ENCODE measurements at places on chromosomes 3 and 15.
A peak's percentile ranks its signal among the peaks of the same experiment; 100 is the strongest.

DNA sequence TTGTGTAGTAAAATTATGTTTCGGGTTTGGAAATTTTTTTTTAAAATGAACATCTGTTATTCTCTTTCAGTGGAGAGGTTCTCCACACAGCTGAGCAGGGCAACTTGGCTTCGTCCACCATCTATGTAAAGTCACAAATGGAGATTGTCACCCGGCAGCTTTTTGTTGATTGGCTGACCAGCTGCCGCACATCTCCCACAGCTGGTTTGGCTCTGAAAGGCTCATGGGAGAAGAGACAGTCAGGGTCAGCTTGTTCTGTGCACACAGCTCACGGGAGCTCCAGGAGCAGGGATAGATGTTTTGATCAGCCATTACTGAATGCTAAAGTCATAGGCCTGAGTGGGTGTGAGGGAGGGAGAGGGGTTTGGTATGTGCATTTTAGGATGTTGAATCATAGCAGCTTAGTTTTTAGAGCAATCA, 12.9 kb upstream of the CCDC80 start:
- DNase-seq, result no peak
- H3K4me1 ChIP-seq, result no peaks in the 10 kb centered on the region
- no peak overlapping the region for H3K4me3 ChIP-seq
- no peaks in the 10 kb centered on the region for H3K27me3 ChIP-seq
- H3K27ac ChIP-seq, result no peak overlapping the region
- no peaks in the 10 kb centered on the region for H3K36me3 ChIP-seq

DNA sequence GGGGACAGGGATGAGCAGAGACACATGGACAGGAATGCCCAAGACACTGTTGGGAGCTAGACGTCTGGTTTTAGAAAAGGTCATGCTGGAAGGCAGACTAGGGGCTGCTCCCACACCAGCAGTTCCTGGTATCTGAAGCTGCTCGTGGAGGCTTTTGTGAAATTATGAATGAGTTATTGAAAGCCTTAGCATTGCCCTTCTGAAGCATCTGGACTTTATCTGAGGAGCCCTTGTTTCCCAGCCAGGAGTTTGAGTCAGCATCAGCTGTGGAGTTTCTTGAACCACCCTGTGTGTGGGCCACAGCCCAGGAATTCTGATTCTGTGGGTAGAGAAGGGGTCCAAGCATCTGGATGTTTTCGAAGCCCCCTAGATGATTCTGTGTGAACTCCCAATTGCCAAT, 258.7 kb downstream of the SLCO3A1 start:
- H3K27me3 ChIP-seq, result no peaks in the 10 kb centered on the region
- H3K4me3 ChIP-seq, result no peak overlapping the region
- H3K4me1 ChIP-seq, result no peaks in the 10 kb centered on the region
- H3K36me3 ChIP-seq, result no peaks in the 10 kb centered on the region

DNA sequence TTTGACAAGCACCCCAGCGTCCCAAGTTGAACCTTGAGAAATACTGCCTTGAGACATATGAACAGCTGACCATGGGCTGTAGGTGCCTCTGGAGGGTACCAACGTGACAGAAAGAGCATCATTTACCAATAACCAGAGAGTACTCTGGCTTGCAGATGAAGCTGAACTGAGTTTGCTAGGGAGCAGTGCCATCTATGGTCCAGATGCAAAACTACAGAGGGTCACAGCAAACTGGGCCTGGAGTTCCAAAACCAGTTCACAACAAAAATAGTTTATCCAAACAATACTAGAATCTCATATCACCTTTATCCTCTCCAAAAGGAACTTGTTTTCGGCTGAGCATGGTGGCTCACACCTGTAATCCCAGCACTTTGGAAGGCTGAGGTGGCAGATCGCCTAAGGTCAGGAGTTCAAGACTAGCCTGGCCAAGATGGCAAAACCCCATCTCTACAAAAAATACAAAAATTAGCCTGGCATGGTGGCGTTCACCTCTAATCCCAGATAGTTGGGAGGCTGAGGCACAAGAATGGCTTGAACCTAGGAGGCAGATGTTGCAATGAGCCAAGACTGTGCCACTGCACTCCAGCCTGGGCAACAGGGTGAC, 69.3 kb downstream of the CHAC1 start:
- no peak overlapping the region for H3K27ac ChIP-seq
- DNase-seq, result no peak
- no peaks in the 10 kb centered on the region for H3K27me3 ChIP-seq

GRCh38 chr15:77650265-77650664, 17.6 kb upstream of the LINGO1 start:
- H3K27me3 ChIP-seq, result no peaks in the 10 kb centered on the region
- H3K27ac ChIP-seq, result no peak overlapping the region
- DNase-seq, result no peak
- no peak overlapping the region for H3K4me3 ChIP-seq
- H3K4me1 ChIP-seq, result no peaks in the 10 kb centered on the region
- H3K36me3 ChIP-seq, result no peaks in the 10 kb centered on the region

- no peaks in the 10 kb centered on the region for H3K27me3 ChIP-seq
- H3K4me3 ChIP-seq, result no peak overlapping the region
- no peaks in the 10 kb centered on the region for H3K4me1 ChIP-seq
- DNase-seq, result no peak
- no peak overlapping the region for H3K27ac ChIP-seq
- H3K36me3 ChIP-seq, result no peaks in the 10 kb centered on the region
Observed at GRCh38 chr3:26422415-26422814, 200.2 kb upstream of the LRRC3B start.

- peak overlapping the region; percentile 94 for H3K27ac ChIP-seq
- peaks cover 26% of the 10 kb centered on the region for H3K4me1 ChIP-seq
- peak overlapping the region; percentile 65 for H3K4me3 ChIP-seq
Observed at GRCh38 chr3:9934235-9934621, 594 bp downstream of the CRELD1 start.

- no peaks in the 10 kb centered on the region for H3K27me3 ChIP-seq
- DNase-seq, result no peak
- no peaks in the 10 kb centered on the region for H3K4me1 ChIP-seq
- no peak overlapping the region for H3K4me3 ChIP-seq
- no peaks in the 10 kb centered on the region for H3K36me3 ChIP-seq
- no peak overlapping the region for H3K27ac ChIP-seq
Observed at GRCh38 chr15:38793206-38793810, 228.7 kb upstream of the RASGRP1 start.

GRCh38 chr3:36372534-36372935, 7.8 kb upstream of the STAC start:
- H3K4me3 ChIP-seq, result no peak overlapping the region
- H3K27me3 ChIP-seq, result no peaks in the 10 kb centered on the region
- no peak overlapping the region for H3K27ac ChIP-seq
- H3K4me1 ChIP-seq, result no peaks in the 10 kb centered on the region
- H3K36me3 ChIP-seq, result no peaks in the 10 kb centered on the region
- no peak for DNase-seq

DNA sequence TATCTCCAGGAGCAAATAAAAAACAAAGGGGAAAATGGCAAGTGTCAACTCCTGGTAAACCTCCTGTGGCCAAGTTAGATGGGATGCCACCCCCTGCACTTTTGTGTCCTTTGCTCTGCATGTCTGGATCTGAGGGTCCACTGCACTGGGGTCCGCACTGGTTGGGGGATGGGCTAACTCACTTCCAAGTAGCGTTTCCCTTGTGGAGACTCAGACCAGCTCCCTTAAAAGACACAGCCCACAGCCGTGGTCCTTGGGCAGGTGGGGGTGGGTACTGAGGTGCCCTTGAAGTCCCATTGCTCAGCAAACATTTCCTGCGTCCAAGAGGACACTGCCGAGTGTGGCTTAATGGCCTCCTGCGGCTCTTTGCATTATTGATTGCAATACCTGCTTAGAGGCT, 188.2 kb downstream of the MEGF11 start:
- DNase-seq, result no peak
- no peaks in the 10 kb centered on the region for H3K27me3 ChIP-seq
- no peaks in the 10 kb centered on the region for H3K36me3 ChIP-seq

GRCh38 chr15:80093854-80094418, 34.5 kb downstream of the ZFAND6 start:
- no peaks in the 10 kb centered on the region for H3K27me3 ChIP-seq
- H3K27ac ChIP-seq, result no peak overlapping the region
- peaks cover 24% of the 10 kb centered on the region for H3K4me1 ChIP-seq
- no peaks in the 10 kb centered on the region for H3K36me3 ChIP-seq
- H3K4me3 ChIP-seq, result no peak overlapping the region
- DNase-seq, result peak; percentile 65

DNA sequence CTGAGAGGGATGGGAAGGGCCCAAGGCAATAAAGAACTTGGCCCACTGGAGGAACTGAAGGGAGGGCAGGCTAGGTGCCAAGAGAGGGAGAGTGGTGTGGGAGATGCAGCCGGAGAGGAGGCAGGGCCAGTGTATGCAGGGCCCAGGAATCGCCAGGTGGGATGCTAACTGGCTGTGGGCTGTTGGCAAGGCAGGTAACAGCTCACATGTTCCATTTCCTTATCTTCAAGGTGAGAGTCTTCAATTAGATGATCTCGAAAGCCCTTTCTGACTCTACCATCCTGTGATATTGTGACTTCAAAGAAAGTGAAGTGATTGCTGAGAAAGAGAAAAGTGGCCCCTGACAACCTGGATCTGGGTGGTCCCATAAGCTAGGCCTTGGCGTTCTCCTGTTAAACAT, 49.0 kb downstream of the CASR start:
- no peak for DNase-seq
- H3K27me3 ChIP-seq, result no peaks in the 10 kb centered on the region
- H3K36me3 ChIP-seq, result no peaks in the 10 kb centered on the region
- H3K27ac ChIP-seq, result no peak overlapping the region
- no peaks in the 10 kb centered on the region for H3K4me1 ChIP-seq

DNA sequence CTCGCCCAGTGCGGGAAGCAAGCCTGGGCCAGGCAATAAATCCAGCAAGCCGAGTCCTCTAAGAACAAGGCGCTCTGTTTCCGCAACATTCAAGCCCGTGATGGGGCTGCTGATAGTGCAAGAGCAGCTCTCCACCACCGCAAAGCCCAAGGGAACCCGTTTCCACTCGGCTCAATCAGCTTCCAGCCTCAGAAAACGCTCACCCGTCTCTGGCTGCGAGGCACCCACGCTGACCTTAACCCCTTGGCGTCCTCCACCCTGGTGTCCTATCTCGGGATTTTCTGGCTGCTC, 17.8 kb downstream of the SPATA12 start:
- H3K27ac ChIP-seq, result no peak overlapping the region
- peaks cover 10% of the 10 kb centered on the region for H3K4me1 ChIP-seq
- H3K27me3 ChIP-seq, result peaks cover 6% of the 10 kb centered on the region
- H3K36me3 ChIP-seq, result no peaks in the 10 kb centered on the region

- H3K27ac ChIP-seq, result no peak overlapping the region
- no peaks in the 10 kb centered on the region for H3K36me3 ChIP-seq
- DNase-seq, result peak; percentile 56
- H3K4me1 ChIP-seq, result no peaks in the 10 kb centered on the region
- no peak overlapping the region for H3K4me3 ChIP-seq
Observed at GRCh38 chr3:179266701-179267211, 15.8 kb upstream of the KCNMB3 start.

DNA sequence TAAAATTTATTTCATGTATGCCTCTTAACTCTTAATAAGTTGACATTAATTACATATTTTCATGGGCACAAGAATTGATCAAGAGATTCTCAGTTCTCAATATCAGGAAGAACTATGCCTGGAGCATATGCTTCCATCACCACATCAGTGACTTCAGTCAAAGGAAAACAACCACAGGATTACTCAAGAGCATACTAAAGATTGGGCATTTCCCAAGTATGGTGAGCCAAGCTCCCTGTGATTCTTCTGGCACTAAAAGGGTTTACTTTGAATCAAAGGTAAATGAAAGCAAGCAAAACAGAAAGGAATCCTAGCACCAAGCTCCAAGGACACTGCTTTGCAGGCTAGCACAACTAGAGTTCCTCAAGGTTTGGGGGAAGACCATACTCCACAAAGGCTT, 44.6 kb downstream of the FMN1 start:
- peak overlapping the region; percentile 35 for H3K4me3 ChIP-seq
- no peak overlapping the region for H3K27ac ChIP-seq
- H3K4me1 ChIP-seq, result peaks cover 33% of the 10 kb centered on the region
- H3K36me3 ChIP-seq, result no peaks in the 10 kb centered on the region
- DNase-seq, result no peak

DNA sequence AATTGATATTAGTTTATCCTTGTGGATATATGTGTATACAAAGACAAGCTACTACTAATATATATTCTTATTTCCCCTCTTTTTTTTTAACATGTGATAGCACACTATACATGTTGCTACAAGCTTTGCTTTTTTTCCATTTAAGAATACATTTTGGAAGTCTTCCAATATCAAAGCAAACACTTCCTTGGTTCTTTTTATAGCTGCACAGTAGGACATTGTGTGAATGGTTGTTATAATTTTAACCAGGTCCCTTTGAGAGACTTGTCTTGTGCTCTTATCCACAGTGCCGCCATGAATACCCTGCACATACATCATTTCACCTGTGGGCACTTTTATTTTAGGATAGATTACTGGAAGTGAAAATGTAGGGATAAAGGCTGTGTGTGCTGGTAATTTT, 88.7 kb downstream of the CACNA2D3 start:
- H3K36me3 ChIP-seq, result no peaks in the 10 kb centered on the region
- no peak overlapping the region for H3K4me3 ChIP-seq
- no peak overlapping the region for H3K27ac ChIP-seq
- no peak for DNase-seq

- H3K4me1 ChIP-seq, result no peaks in the 10 kb centered on the region
- H3K4me3 ChIP-seq, result no peak overlapping the region
- DNase-seq, result no peak
- no peaks in the 10 kb centered on the region for H3K36me3 ChIP-seq
Observed at GRCh38 chr15:56871867-56872266, 46.6 kb upstream of the TCF12 start.

All from upper lobe of left lung (tissue), 6 donors.